ENCODE measurements at places on chromosomes 1 and 21.

DNA sequence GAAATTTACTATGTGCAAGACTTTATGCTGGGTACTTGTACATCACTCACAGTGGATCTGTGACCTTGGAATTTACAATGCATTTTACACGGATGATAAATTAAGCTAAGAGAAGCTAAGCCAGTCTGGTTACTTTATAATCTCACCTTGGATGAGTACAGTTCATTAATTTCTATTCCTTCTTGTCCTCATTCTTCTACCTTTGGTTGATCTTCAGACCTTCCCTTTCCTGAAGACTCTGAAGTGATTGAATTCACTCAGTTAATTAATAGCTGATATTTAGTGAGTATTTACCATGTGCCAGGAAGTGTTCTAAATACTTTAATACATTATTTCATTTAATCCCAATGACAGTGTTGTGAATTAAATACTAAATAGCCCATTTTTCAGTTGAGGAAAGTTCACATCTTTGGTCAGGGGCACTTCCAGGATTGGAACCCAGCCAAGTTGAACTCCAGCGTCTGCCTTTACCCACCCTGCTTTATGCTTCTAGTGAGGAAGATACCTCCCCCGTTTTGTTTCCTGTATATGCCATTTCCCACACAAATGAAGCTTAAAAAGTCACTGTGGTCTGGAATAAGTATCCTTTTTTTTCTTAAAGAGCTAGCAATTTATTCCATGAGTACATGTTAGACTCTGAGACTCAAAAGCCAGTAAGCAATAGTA, 146.6 kb downstream of the TLR5 start:
- peak; percentile 50 for DNase-seq

GRCh38 chr21:25871566-25871965, 136.8 kb downstream of the GABPA start:
- no peak for DNase-seq

DNA sequence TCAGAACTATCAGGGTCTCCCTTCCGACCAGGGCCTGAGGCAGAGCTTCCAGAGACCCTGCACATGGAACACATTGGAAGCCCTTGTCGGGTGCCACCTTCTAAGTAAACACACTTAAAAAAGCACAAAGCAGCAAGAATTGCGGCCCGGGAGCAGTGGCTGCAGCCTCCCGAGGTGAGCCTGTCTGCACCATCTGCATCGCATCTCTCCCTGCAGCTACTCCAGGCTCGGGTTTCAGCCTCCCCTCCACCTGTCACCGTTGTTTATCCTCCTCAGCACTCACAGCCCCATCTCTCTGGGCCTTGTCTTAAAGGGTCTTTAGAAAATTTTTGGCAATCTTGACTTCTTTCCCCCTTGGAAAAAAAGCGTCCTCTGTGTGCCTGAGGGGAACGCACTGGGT, 95.1 kb upstream of the ARHGEF16 start:
- DNase-seq = no peak

GRCh38 chr1:27884006-27884954, 11.9 kb downstream of the THEMIS2 start:
- DNase-seq = no peak

- DNase-seq = peak; percentile 11
Measured at GRCh38 chr1:111218701-111219556, 8.6 kb upstream of the CHI3L2 start.

GRCh38 chr1:29324771-29325351, 88.5 kb downstream of the PTPRU start:
- no peak for DNase-seq

DNA sequence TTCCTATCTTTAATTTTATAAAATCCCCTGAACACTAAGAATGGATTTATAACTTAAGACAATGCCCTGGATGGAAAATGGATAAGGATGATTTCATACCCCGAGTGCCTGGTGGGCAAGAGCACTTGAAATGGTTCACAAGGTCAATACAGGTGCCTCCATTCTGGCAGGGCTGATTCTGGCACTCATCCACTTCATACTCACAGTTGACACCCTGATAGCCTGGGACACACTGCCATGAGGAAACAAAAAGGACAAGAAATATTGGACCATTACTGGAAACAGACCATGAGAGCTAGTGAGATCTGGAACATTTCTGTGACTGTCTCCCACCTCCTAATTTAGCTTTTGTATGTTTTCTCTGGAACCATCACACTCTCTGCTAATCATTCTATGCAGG, 39.1 kb upstream of the ADAM30 start:
- DNase-seq = no peak

- peak; percentile 64 for DNase-seq
Measured at GRCh38 chr21:35039595-35040289, 9.4 kb downstream of the RUNX1 start.

DNA sequence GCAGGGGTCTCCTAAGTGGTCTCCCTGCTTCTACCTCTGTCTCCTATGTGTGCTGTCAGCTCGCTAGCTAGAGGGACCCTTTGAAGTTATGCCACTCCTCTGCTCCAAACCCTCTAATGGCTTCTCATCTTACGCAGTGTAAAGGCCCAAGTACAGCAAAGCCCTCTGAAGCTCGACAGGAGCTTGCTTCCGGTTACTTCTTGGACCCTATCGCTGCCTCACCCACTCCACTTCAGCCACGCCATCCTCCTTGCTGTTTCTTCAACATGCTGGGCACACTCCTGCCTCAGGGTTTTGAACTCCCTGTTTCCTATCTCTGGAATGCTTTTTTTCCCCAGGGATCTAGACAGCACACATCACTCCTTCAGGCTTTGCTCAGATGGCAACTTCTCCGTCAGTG, 102.3 kb upstream of the F3 start:
- no peak for DNase-seq

DNA sequence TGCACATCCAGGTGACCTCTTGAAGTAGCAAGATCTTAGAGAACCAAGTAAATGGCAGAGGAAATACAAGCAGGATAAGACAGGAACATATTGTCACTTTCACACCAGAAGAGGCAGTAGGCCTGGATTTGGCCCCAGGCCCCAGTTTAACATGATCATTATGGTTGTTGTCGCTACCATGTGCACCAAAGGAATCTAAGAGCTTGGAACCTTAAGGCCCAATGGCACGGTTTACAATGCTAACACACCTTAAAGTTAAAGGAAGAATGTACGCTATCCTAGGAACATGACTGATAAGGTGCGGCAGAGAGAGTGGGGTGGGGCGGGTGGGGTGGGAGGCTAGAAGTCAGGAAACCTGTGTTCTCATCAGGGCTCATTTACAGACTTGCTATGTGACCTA, 147.5 kb downstream of the ROR1 start:
- no peak for DNase-seq

- DNase-seq = no peak
Measured at GRCh38 chr1:203282720-203283542, 22.4 kb upstream of the BTG2 start.

DNA sequence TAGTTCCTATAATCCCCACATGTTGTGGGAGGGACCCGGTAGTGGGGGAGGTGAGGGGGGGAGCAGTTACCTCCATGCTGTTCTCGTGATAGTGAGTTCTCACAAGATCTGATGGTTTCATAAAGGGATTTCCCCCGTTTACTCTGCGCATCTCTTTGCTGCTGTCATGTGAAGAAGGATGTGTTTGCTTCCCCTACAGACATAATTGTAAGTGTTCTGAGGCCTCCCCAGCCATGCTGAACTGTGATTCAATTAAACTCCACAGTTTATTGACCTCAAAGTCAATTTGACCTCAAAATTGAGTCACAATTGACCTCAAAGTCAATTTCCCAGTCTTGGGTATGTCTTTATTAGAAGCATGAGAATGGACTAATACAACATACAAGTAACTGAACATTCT, 19.7 kb downstream of the DPH5 start:
- no peak for DNase-seq

DNA sequence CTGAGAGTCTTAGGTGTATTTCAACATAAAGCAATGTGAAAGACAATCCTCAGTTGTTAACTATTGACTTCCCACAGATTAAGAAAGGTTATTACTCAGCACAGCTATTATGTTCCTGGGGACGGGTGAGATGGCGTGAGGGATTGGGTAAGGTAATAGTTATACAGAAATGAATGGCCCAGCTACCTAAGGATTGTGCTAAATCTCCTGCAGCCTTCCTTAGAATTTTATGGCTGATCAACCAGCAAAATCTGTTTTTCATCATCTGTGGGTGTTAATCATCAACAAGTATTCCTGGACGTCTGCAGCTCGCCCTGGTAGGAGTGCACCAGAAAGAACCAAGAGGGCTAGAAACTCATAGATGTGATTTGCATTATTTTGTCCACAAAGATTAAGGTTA, 146.0 kb upstream of the IVNS1ABP start:
- no peak for DNase-seq

DNA sequence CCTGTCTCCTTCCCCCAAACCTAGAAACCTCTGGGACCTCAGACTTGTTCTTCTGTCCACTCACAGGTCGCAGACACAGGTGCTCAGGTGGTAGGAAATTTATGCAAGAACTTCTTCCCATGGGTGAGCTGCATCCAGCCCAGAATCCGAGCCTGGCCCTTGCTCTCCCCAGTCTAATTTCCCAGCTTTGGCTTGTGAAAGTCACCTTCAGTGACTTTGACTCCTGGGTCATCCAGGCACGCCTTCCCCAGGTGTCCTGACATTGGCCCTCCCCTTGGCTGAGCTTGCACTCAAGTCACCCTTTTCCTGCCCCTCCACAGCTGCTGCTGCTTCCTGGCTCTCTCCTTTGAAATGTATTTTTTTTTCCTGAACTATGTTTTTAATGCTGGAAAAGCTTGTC, 6.6 kb downstream of the IPO13 start:
- no peak for DNase-seq

GRCh38 chr1:44294588-44295007, 60.5 kb downstream of the ERI3 start:
- no peak for DNase-seq

GRCh38 chr1:180229483-180230415, at the start of gene LHX4:
TSS of gene LHX4 (plus strand) at chr1:180230264. CDS start at chr1:180230530, 266 bp downstream.
- DNase-seq = no peak

GRCh38 chr1:231694075-231694431, 67.5 kb downstream of the DISC1 start:
- DNase-seq = no peak

GRCh38 chr1:78721136-78721535, 71.5 kb downstream of the IFI44 start:
- DNase-seq = no peak

DNA sequence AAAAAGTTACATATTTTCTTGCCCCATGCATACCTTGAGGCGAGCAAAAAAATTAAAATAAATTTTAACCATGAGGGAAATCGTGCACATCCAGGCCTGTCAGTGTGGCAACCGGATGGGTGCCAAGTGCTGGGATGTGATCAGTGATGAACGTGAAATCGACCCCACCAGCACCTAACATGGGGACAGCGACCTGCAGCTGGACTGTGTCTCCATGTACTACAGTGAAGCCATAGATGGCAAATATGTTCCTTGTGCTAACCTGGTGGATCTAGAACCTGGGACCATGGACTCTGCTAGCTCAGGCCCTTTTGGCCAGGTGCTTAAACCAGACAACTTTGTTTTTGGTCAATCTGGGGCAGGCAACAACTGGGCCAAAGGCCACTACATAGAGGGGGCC, 67.4 kb upstream of the PODN start:
- no peak for DNase-seq

GRCh38 chr1:114756009-114756892, 1.5 kb downstream of the CSDE1 start:
- no peak for DNase-seq

GRCh38 chr1:109615879-109616278, 3.5 kb downstream of the GNAT2 start:
- DNase-seq = no peak

- no peak for DNase-seq
Measured at GRCh38 chr21:35530766-35531165, 481.7 kb upstream of the RUNX1 start.

DNA sequence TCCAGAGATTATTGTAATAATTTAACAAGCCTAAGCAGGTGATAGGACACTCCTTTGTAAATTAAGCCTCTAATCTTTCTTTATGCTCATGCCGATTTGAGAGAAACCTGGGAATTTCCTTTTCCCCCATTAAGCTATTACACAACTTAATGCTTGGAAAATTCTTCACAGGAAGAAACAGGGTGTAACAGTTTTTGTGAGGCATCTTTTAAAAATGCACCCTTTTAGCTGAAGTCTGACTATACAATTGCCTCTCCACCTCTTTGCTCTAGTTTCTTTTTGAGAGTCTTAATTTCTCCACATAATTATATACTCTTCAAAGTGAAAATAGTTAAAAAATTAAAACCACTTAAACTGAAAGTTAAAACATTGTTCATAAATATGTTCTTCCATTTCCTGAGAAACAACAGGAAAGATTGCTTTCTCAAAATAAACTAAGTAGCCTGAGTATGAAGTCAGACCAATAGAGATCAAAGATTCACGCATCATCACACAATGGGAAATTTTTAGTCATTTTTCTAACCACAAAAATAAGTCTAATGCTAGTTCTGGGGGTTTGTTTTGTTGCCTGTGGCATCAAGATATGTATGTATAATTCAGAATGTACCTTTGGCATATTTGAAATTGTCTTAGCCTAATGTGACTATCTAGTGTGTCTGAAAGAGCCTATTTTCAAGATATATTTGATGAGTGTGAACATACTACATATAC, 34.7 kb downstream of the LRRC8D start:
- no peak for DNase-seq

GRCh38 chr1:114691061-114691460, 4.3 kb downstream of the AMPD1 start:
- DNase-seq = no peak

DNA sequence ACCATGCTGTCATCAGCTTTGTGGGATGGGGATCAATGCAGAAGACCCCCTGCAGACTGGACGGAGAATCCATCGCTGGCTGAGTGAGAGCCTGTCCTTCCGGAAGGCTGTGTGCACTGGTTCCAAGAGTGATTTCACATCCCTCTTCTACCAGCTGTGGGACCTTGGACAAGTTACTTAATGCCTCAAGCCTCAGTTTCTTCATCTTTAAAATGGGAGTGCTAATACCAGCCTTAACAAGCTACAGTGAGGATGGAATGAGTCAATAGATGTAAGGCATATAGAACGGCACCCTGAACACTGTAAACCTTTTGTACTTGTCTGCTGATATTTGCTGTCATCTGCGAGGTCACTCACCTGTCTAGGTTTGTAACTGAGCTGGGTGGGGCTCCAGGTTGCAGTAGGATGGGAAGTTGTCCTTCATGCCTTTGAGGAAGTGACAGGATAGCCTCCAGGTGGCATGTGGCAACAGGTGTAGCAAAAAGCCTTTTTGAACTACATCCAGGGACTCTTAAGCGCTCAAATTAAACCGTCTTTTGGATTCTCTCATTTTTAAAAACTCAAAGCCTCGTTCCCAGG, 27.5 kb downstream of the TMEM51 start:
- DNase-seq = no peak

DNA sequence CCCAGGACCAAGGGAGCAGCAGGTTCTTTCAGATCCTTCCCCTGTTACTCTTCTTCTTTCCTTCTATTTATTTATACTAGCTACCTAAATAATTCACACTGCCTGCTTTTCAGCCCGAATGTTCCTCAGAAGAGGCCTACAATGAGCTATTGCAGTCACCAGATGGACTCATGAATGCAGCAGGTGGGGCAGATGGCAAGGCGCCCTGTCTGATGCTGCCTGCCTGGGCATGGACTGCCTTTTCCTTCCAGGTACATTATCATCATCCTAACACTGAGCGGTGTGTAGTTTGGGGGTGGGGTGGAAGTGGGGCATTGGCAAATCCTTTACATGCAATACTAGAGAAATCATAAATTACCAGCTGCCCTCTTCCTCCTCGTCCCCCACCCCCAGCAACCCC, 17.6 kb downstream of the ESRRG start:
- DNase-seq = no peak

All from DND-41 (cell line).